ENCODE measurements at places on chromosomes 1 and 21.

GRCh38 chr1:155983191-155984024 lies 5.1 kb upstream of the ARHGEF2 start:
- peak; percentile 97 for DNase-seq

DNA sequence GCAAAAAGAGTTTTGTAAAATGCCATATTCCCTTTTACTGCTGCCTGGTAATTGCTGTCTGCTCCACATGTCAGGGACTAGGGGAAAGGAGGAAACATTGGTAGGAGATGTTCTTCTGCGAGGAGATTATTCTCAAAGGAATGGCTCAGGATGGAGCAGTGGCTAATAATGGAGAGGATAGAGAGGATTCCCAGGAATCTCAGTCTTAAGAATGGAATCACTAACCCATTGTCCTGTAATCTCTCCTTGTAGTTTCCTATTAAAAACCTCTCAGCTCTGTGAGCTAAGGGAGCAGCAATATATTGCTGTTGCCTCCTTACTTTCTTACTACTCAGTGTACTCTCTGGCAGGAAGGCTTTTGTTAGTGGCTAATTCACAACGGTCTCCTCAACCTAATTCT lies 175.4 kb downstream of the HS2ST1 start:
- no peak for DNase-seq

- DNase-seq: no peak
Measured at GRCh38 chr21:42124826-42125570, 53.9 kb downstream of the UMODL1 start.

DNA sequence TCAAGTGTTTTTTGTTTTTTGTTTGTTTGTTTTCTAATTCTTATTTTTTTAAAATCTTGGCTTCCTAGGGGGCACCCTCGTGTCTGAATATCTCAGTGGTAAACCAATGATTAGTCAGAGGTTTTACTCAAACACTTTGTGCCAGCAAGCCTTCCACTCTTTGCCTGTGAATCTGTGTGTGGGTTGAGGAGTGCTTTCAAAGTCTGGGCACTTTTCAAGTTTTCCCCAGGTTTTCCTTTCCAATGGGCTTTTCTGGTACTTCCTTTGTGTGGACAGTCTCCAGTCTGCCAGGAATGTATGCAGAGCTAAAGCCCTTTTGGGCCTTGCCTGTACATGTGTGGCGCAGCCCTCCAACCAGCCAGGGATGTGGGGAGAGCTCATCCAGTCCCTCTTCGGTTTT lies 9.7 kb upstream of the PPIE start:
- no peak for DNase-seq

- DNase-seq: no peak
Measured at GRCh38 chr1:3650248-3651025, 534 bp upstream of the WRAP73 start.

DNA sequence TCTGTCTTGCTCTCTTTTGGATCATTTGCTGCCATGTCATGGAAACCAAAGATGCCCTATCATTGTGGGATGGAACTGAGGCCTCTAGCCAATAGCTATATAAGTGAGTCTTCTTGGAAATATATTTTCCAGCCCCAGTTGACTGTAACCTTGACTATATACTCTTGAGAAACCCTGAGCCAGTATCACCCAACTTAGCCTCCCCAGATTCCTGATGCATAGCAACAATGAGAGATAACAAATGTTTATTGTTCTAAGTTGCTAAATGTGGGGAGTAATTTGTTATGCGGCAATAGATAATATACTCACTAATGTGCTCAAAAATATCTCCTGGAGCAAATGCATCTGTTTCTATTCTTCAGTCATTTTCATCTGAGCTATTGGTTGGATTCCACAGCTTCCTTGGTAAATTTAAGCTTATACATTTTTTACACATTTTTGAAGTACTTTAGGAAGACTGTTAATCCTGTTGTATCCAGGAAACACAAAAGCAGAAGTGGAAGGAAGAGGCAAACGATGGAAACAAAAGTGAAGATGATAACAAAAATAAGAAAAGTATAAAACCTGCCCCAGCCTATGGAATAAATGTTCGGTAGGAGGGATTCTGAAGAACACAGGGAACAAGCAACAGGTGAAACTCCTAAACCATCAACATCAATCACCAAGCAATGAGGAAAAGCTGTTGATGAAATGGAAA lies 6.3 kb upstream of the SRRM1 start:
- DNase-seq: no peak

- peak; percentile 49 for DNase-seq
Measured at GRCh38 chr1:45172005-45172404, 34.4 kb downstream of the ZSWIM5 start.

- DNase-seq: no peak
Measured at GRCh38 chr1:70256664-70257063, 35.5 kb downstream of the SRSF11 start.

DNA sequence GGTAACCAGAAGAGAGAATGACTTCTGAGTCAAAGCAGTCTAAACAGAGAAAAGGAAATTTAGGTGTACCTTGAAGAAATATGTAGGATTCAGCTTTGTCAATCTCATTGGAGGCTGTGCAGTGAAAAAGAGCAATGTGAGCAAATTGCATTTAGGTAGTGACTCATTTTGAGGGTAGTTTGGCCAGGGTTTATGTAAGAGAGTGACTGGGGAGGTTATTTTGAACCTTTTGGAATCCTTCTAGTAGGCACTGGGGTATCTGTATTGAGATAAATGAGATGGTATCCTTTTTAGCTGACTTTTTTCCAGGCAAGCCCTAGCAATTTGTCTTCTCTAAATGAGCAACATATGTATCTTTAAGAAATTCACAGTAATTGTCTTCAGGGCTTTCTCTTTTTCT lies 95.9 kb downstream of the DISP1 start:
- no peak for DNase-seq

GRCh38 chr1:11072216-11072917 lies 12.5 kb upstream of the SRM start:
- no peak for DNase-seq

DNA sequence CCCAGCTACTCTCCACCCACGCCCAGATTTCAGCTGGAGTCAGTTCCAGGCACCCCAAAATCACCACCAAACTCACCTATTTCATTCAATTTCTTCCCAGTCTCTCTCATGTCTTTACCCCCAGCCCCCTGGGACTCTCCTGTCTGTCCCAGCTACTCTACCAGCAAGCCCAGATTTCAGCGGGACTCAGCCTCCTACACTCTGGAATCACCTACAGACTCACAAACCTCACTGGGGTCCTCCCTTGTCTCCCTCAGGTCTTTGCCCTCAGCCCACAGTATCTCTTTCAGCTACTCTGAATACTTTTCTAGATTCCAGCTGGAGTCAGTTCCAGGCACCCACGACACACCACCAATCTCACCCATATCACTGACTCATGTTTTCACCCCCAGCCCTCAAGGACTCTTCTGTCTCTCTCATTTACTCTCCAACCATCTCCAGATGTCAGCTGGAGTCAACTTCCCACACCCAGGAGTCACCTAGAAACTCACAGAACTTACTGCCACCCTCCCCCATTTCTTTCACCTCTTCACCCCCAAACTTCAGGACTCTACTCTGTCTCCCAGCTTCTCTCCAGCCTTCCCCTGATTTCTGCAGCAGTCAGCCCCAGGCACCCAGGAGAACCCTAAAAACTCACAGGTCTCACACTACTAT lies 1529.3 kb upstream of the TPTE start:
- peak; percentile 86 for DNase-seq

- peak; percentile 76 for DNase-seq
Measured at GRCh38 chr1:65254320-65255034, 54.9 kb upstream of the DNAJC6 start.

DNA sequence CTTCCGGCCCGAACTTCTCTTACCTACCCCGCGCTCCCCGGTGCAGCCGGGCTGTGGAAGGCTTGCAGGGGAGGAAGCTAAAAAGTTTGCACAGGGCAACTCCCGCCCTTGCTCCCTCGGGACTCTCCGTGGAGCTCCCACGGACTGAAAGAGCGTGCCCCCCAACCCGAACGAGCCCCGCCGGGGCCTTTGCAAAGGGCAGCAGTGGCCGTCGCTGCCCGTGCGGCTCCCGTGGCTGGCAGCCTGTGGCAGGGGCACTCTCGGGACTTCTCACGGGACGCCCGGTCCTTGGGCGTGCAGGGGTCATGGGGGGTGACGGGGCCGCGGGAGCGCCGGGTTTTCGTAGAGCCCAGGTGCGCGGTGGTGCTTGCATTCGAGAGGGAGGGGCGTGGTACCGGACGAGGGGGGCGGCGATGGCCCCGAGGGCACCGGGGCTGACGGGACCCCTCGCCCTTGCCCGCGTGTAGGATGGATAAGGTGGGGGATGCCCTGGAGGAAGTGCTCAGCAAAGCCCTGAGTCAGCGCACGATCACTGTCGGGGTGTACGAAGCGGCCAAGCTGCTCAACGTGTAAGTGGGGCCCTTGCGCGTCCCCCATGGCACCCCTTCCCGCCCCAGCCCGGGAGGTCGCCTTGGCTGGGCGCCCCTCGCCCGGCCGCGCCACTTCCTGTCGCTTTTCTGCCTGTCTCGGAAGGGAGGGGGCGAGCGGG lies 711 bp downstream of the GADD45A start:
- peak; percentile 42 for DNase-seq

GRCh38 chr1:63557365-63557987 lies 34.2 kb downstream of the EFCAB7 start:
- peak; percentile 11 for DNase-seq

- DNase-seq: no peak
Measured at GRCh38 chr1:202965422-202965821, 1.6 kb downstream of the CYB5R1 start.

DNA sequence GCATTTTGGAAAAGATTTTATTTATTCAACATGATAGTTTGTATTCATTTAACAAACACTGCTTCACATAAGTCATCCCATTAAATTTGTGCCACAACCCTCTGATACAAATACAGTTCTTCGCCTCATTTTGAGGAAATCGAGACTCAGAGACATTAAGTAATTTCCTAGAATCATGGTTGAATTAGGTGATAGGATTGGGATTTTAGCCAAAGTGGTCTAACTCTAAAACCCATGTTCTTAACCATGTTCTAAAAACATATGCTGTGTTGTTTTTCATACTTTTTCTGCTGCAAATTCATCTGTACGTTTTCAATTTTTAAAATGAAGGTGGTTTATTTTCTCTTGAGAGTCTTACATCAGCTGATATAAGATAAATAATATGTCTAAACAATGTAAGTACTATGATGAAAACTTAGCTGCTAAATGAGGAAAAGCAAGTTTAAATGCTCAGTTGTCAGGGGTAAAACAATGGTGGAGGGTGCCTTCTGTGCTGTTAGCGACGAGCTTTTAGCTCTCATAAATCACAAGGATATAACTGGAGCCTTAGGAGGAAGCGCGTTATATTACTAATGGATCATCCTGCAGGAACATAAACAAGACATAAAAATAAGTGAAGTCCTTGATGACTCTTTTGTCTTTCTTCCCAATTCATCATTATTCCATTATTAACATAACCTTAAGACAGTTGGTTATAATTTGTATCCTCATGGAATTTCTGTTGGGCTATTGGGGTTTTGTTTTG lies 97.7 kb downstream of the CACHD1 start:
- no peak for DNase-seq

GRCh38 chr1:177948336-177948972 lies 21.4 kb downstream of the SEC16B start:
- peak; percentile 50 for DNase-seq

GRCh38 chr21:36700295-36700970 lies 1.5 kb downstream of the SIM2 start:
- peak; percentile 33 for DNase-seq

DNA sequence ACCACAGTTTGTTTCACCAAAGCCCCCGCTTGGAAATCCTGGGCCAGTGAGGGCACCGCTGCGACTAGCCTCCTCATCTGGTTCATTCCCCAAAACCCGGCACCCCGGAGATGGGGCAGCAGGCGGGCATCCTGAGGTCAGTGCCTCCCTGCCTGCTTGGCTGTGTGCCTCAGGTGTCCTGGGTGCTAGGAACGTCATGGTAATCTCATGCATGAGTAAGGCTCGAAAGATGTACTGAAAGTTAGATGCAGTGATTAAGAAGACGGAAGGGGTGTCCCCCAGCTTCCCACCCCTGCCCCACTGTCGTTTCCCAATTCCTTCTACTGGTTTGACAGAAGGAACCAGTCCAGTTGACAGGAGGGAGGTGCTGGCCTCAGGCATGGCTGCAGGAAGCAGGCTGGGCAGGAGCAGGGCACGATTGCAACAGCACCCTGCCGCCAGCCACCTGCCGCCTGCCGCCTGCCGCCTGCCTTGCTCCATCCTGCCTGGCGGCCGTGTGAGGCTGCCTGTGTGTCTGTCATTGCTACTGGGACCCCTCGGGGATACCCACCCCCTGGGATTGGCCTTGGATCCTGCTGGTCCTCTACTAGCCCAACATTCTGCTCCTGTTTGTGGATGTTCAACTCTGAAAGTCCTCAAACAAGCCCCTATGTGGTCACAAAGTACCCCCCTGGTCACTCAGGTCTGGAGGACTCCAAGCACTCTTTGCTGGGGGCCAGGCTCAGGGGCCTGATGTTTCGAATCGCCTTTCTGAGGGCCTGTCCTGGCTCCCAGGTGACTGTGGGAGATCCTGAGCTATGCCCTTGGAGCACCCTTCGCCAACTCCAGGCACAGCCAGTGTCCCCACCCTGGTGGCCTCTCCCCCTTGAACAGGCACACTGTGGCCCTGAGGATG lies 73.0 kb upstream of the IFFO2 start:
- DNase-seq: no peak

GRCh38 chr1:36802018-36802417 lies 232.3 kb downstream of the GRIK3 start:
- DNase-seq: no peak

- no peak for DNase-seq
Measured at GRCh38 chr1:212254853-212255363, 30.3 kb upstream of the PPP2R5A start.

GRCh38 chr1:162179121-162179520 lies 109.6 kb downstream of the NOS1AP start:
- DNase-seq: no peak

GRCh38 chr1:184915463-184916090 lies 58.7 kb downstream of the NIBAN1 start:
- DNase-seq: no peak

GRCh38 chr1:159705251-159705903 lies 9.0 kb downstream of the CRP start:
- no peak for DNase-seq

DNA sequence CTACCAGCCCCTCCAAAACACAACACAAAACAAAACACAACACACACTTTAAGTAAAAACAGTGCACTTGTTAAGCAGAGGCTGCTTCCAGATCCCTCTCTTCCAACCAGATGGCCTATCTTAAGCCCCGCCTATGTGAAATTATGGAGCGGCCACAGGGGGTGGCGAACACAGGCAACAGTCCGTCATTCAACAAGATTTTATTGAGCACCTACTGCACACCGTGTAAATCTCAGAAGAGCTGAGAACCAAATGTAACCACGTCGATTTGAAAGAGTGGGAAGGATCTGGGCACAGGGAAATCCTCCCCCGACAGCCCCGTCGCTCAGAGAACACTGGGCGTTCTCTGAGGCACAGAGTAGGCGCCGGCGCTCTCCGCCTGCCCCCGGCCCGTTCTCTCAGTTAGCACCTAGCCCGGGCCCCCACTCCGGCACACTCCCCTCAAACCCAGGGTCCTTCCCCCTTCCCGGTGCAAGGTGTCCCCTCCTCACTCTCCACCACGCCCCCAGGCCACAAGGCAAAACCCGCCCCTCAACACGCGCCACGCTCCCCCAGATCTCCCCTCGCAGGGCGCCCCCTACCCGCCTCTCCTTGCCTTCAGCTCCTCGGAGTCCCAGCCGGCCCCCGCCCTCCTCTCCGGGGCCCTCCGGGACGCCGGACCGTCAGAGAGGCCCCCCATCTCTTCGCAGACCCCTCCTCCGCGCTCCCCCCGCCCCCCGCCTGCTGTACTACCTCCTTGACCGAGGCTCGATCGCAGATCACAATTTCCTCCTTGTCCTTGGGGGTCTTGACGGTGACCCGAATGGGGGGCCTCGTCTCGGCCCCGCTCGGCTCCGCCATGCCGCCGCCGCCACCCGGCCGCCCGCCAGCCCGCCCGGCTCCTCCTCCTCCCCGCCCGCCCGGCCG lies 483 bp downstream of the UBQLN4 start:
- DNase-seq: peak; percentile 59
